ENCODE measurements at places on chromosomes 6 and 20. TPM values are rescaled to one million over a fixed set of nuclear protein-coding genes. Genes with fewer than 3 reads are reported as not detected.

DNA sequence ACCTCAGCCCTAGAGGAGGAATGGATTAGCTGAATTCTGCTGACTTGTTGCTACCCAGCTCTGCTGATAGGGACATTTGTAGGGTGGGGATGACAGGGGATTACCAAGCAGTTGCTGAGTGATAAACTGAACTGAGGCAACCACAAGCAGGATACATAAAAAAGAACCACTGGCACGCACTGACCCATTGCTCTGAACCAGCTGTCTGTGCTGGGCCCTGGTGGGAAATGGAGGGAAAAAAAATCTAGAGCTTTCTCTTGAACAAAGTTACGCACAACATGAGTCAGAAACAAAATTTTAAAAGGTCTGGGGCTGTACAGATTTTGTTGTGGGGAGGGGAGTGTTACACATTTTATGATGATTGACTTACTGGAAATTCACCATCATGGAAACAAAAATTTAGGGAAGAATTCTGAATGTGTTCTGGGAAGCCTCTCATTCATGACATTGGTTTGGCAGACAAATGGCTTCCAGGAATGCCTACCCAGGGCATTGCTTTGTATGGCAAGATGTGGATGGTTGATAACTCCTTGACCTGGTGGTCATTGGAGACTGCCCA lies 37.7 kb downstream of the FOXO3 start:
- peaks cover 8% of the 10 kb centered on the region for H3K4me1 ChIP-seq
- DNase-seq: no peak
- peak overlapping the region; percentile 78 for H3K27ac ChIP-seq
- no peak overlapping the region for H3K4me3 ChIP-seq

ADGRF5 gene
- total RNA-seq: 32.3 TPM

- H3K27me3 ChIP-seq: no peaks in the 10 kb centered on the region
- peak; percentile 60 for DNase-seq
Observed at GRCh38 chr6:22025468-22026163, 271.2 kb downstream of the PRL start.

KCNS1 gene
- not detected for total RNA-seq

DNA sequence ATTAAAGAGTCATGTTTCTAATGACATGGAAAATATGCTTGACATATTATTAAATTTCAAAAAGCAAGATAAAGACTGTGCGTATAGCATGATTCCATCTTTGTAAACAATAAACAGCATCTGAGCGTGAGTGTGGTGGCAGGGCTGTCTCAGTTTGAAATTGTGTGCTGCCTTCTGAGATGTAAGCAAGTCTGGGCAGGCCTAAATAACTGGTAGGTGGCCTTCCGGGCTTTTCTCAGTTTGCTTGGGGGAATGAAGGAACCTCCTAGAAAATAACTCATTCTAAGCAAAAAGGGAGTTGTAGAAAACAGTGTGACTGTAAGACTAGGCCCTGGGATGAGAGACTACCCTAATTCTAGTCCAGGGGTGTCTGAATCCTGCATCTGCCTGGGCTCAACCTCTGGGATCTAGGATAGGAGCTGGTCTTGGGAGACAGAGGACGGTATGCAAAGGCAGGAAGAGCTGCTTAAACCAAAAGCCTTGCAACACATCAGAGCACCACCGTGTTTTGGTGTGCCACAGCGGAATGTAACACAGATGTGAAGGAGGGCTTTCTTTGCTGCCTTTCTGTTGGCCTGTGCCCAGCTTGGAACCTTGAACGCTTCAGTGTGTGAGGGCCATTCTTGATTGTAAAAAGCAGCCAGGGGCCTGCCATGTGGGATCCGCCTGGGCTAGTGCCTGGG lies 63.5 kb upstream of the L3MBTL3 start:
- DNase-seq: no peak
- H3K27me3 ChIP-seq: no peaks in the 10 kb centered on the region
- no peaks in the 10 kb centered on the region for H3K4me1 ChIP-seq

DNA sequence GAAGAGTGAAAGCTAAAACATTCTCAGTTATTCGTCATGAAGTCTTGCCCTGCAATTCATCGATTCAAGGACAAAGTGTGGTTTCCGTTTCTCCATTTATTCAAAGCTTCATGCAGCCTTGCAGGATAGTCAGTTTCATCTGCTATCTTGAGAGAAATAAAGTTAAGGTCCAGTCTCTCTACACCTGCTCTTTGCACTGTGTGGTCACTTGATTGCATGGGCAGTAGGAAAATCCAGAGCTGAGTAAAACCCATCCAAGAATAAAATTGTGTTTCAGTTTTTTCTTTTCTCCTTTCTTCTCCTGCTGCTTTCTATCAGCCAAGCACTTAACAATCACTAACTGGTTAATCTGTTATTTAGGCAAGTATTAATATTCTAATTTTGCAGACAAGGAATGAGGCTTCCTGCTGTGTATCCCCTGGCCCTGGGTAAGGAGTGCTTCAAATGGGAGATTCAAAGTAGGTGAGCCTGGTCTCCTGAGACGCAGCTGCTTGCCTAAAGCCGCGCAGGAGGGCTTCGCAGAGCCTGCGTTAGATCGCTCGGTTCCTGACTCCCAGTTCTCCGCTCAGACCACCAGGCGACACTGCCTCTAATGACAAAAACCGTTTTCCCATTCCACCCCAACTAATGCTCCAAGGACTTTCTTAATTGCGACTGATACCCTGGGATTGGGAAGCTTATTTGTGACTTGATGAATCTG lies 808.3 kb downstream of the TFAP2A start:
- no peak for DNase-seq
- H3K4me1 ChIP-seq: no peaks in the 10 kb centered on the region
- no peaks in the 10 kb centered on the region for H3K27me3 ChIP-seq
- no peak overlapping the region for H3K4me3 ChIP-seq
- no peaks in the 10 kb centered on the region for H3K36me3 ChIP-seq

DNA sequence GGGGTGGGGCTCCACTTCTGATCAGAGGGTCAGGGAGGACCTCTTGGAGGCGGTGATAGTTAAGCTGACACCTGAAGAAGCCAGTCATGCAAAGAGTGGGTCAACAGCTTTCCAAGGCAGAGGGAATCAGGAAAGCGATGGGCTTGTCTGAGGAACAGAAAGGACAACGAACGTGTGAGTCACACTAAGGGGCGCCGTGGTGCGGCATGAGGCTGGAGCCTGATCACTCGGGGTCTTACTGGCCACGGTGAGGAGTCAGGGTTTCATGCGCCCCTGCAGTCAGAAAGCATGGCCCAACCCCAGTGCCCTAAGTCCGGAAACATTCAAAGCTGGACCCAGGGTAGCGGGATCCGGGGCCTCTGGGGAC lies 50.6 kb upstream of the SLC32A1 start:
- H3K27me3 ChIP-seq: no peaks in the 10 kb centered on the region
- no peak for DNase-seq
- H3K4me3 ChIP-seq: peak overlapping the region; percentile 20

DNA sequence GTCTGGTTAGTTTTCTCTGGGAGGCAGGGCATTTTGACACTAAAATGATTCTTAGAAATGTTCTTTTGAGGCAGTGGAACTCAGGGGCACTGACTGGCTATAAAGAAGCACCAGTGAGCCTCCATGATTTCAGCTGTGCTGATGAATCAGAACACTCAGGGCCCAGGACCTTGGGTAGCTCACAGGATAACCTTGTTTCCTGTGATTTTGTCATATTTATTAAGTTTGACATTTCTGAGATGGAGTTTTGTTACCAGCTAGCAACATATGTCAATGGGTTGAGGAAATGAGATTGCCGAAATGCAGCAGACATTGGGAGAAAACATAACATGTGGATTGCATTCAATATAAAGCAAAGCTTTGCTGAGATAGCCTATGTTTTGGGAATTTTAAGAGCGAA lies 802.4 kb downstream of the EYS start:
- no peak overlapping the region for H3K27ac ChIP-seq
- H3K4me1 ChIP-seq: no peaks in the 10 kb centered on the region
- H3K27me3 ChIP-seq: no peaks in the 10 kb centered on the region
- no peak overlapping the region for H3K4me3 ChIP-seq

DNA sequence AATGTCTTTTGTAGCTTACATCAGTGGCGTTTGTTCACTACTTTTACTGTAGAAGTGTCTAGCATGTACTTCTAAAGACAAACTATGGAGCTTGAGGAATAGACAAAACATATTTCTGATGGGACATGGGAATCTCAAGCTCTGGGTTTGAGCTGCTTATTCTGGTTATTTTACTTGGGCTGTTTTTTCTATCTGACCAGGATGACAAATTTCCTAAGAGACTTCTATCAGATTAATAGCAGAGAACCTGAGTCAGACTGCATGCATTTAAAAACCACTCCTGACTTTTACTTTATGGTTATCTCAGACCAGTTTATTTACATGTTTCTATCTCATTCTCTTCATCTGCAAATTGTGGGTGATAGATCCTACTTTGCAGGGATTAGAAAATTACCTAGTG lies 1282.3 kb upstream of the GJE1 start:
- no peaks in the 10 kb centered on the region for H3K4me1 ChIP-seq
- H3K4me3 ChIP-seq: no peak overlapping the region
- H3K36me3 ChIP-seq: no peaks in the 10 kb centered on the region
- no peaks in the 10 kb centered on the region for H3K27me3 ChIP-seq
- no peak overlapping the region for H3K27ac ChIP-seq
- no peak for DNase-seq

- no peak for DNase-seq
- no peak overlapping the region for H3K27ac ChIP-seq
- H3K4me3 ChIP-seq: no peak overlapping the region
Observed at GRCh38 chr20:43415661-43416430, 41.9 kb upstream of the SRSF6 start.

DNA sequence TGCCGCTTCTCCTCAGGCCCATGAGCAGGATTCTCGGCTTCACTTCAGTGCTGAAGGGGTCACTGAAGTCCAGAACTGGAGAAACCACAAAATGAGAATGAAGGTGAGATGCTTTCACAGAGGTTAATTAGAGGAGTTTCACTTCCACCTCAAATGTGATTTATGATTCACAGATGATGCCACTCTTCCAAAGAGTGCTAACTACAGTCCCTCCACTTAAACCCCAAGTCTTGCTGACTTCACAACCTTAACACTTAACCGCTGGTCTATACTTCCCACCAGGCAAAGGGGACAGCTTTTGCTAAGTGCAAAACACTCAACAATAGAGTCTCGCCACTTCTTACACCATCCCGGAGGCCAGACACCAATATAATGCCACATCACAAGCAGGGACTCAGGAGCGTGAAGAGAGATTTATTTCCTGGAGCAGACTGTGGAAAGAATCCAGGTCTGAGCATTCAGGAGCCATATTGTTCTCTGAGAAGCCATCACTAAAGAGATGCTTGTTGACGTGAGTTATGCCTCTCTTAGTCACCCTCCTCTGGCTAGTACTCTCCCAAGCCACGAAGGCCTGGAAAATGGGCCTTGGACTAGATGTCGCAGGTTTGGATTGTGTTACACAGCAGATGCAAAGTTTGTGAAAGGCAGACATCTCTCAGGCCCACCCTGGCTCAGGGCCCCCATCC lies 24.4 kb downstream of the RRAGD start:
- H3K27ac ChIP-seq: no peak overlapping the region
- no peaks in the 10 kb centered on the region for H3K27me3 ChIP-seq
- no peak for DNase-seq
- H3K4me1 ChIP-seq: no peaks in the 10 kb centered on the region

DNA sequence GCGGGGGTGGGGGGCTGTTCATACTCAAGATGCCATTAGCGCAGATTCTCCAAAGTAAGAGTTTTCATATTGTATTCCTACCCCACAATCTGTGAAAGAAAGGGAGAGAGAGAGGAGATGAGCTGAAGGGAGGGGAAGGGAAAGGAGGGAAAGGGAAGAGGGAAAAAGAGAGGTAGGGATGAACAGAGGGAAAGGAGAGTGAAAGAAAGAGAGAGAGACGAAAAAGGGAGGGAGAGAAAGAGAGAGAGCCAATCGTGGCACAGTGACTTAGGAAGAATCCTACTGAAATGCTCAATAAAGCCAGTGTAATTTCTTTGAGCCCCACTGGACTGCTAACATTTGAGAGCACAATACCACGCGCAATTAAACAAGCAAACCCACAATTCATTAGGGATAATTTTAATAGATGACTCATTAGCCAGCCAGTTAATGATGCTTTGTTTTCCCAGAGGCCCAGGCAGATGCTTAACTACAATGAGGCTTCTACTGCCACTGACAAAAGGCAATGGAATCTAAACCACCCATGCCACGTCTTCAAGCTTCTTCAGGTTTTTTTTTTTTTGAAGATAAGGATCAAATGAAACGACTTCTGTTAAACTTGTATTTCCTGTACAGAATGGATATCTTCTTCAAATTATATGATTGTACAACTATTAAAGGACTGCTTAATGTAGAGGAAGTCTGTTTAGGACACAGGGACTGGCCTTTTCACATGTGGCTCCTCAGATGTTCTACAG lies 306.8 kb downstream of the FOXC1 start:
- no peaks in the 10 kb centered on the region for H3K27me3 ChIP-seq
- H3K4me3 ChIP-seq: no peak overlapping the region
- no peak for DNase-seq
- no peak overlapping the region for H3K27ac ChIP-seq
- no peaks in the 10 kb centered on the region for H3K4me1 ChIP-seq

DNA sequence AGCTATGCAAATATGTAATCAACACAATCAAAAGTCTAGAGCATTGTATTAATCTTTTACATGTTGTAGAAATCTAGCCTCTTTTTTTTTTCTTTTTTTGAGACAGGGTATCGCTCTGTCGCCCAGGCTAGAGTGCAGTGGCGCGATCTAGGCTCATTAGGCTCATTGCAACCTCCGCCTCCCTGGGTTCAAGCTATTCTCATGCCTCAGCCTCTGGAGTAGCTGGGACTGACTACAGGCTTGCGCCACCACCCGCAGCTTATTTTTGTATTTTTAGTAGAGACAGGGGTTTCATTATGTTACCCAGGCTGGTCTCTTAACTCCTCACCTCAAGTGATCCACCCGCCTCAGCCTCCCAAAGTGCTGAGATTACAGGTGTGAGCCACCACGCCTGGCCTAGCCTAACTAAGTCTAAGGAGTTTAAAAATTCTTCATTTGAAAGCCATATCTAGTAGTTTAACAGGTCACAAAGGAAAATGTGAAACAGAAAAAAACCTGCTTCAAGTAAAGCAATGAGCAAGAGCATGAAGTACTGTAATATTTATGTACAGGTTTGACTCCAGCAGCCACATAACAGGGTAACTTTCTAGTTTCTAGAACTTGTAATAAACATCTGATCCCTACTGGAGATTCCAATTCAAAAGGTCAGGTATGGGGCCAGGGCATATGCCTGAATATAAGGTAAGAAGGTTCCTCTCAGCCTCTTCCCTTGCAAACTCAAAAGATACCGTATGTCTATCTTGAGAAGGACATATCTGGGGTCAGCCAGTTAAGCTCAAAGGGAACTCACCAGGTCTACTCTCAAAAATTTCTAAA lies 4.4 kb downstream of the CPNE1 start:
- no peaks in the 10 kb centered on the region for H3K27me3 ChIP-seq
- DNase-seq: no peak
- no peaks in the 10 kb centered on the region for H3K36me3 ChIP-seq

SPDEF gene
- not detected for total RNA-seq

DNA sequence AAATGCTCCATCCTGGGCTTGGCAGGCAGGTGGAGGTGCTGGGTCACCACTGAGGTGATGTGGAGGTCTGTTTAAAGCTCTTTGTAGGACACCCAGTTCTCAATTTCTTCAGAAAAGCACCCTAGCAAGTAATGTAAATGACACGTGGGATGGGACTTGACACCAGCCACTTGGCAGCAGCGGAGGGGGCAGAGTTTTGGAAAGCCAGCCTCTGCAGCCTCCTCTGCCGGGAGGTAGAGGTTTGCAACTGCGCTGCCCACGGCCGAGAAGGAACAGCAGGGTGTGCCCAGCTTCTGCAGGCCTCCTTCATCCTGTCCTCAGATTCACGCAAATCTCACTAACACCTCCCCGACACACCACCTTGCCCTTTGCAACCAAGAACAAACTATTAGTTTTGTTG lies 77.3 kb downstream of the RAMACL start:
- H3K27ac ChIP-seq: no peak overlapping the region
- no peak overlapping the region for H3K4me3 ChIP-seq
- no peak for DNase-seq
